ENCODE measurements at places on chromosomes 4 and X.

- DNase-seq: no peak
These were observed 19.5 kb upstream of the CXCR3 start for GRCh38 chrX:71637848-71638247.

DNA sequence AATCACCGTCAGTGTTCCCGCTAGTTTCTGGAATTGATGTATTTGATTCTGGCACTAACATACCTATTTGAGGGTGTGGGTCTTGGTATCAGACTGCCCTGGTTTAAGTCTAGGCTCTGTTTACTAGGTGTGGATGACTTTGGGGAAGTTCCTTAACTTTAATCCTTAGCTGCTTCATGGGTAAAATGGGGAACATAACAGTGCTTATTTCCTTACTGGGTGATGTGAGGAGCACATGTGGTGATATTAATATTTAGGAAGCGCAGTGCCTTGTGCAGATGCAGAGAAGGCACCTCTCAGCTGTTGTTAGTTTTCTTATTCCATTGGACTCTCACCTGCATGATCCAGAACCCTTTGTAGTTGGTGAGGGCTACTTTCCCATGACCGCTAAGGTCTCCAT lies 17.1 kb downstream of the RNF4 start:
- no peak for DNase-seq

DNA sequence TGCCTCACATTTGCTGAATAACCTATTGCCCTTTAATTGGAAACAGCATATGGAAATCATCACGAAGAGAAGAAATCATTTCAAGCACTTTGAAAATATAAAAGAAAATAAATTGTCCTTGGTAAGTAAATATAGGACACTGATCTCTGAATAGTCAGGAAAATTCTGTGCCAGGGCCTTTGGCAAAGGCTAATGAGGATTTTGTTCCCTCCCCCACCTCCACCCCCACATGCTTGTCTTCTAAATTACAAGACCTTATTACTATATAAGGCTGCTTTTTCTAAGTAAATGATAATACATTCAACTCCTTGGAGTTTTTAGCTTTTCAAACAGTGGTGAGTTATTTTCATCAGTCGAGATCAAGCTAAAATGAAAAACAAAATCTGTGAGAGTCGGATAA lies 15.8 kb downstream of the SYNPO2 start:
- no peak for DNase-seq

DNA sequence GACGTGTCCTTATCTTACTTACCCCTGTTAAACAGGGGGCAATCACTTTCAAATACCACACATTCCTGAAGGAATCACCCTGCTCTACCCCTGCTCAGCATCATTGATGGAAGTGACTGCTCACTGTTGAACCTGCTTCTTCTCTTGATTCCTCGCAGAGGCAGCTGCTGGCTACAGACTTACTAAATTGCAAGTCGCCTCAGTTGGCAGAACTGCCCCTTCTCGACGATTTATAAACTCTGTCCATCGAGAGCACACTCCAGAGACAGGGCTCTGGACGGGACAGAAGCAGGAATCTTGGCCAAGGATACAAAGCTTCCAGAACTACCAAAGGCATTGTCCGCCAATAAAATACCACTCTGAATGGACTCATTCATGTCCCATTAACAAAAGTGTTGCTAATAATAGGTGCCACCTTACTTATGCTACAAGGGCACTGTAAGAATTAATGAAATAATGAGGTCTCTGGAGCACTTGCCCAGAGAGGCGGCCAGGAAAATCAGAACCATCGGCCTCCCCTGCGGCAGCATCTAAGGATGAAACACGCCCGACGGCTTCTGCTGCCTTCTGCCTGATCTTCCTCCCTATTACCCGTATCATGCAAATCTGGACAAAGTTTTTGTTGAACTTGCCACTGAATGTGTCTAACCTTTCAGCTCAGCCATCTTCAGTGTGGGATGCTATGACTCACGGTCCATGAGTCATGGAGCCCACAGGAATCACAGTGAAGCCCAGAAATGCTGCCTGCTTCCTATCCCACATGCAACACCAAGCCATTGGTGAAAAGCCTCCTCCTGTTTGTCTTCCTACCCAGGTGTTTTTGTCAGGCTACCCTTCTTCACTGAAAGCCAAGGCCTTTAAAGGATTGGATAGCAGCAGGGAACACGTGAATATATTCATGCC lies 164.9 kb downstream of the MAML3 start:
- no peak for DNase-seq

DNA sequence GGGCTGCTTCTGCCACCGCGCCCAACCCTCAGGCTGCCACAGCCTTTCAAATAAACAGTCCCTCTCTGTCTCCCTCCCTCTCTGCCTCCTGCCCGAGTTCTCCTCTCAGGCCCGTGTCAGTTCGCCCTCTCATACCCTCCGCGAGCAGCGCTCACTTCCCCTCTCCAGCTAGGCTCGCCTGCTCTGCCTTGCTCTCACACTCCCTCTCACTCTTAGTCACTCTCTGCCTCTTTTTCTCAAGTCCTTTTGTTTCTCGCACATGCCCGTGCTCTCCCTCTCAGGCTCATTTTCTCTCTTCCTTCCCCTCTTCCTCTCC lies 3.2 kb downstream of the EFNB1 start:
- no peak for DNase-seq

- DNase-seq: no peak
These were observed 226.2 kb downstream of the HS6ST2 start for GRCh38 chrX:132732236-132732635.

DNA sequence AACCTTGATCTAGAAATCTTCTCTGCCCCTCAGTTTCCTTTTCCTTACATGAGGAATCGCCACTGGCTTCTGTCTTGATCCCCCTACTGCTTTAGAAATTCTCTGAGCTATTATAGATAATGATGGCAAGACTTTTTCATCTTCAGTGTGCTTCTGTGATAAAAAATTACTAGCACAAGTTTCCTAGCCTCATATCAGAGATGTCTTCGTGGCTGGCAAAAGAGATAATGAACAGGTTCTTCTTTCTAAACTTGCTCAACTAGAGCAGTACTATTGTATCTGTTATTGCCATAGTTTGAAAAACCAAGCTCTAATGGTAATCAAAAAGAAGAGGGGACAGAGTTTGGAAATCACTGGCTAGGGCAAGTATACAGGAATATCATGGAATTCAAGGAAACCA lies 4.1 kb upstream of the PDGFC start:
- no peak for DNase-seq

GRCh38 chr4:2879026-2879425 lies 35.4 kb downstream of the ADD1 start:
- DNase-seq: no peak

DNA sequence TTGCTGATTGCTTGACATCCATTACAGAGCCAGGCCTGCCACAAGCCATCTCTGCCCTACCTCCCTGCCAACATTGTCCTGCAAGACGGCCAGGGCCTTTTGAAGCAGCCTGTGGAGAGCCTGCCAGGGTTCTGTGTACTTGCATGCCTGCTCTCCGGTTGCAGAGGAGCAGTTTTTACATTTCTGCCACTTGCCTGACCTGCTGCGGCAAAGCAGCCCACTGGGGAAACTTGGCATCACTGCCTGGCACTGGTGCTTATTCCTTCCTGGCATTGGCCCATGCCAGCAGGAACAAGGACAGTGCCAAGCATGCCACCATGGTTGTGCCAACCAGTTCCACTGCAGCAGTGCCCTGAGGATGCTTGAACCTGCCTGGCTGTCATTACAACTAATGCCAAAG lies 167.1 kb downstream of the NHS start:
- no peak for DNase-seq

DNA sequence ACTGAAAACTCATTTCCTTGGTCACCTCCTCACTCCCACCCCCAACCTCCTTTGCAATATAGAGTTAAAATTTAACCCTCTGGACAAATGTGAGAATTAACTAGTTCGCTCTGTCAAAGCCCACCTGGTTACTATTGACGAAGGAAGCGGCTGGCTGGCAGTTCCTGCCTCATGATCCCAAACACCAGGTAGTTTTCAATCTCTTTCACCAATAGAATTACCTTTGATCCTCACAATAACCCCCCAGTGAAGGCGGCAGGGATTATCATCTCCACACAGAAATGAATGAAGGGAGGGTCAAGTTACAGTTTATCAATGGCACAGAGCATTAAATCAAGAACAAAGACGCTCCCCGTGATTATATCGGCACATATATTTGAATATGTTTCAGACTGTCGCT lies 65.7 kb upstream of the TTC29 start:
- DNase-seq: no peak

DNA sequence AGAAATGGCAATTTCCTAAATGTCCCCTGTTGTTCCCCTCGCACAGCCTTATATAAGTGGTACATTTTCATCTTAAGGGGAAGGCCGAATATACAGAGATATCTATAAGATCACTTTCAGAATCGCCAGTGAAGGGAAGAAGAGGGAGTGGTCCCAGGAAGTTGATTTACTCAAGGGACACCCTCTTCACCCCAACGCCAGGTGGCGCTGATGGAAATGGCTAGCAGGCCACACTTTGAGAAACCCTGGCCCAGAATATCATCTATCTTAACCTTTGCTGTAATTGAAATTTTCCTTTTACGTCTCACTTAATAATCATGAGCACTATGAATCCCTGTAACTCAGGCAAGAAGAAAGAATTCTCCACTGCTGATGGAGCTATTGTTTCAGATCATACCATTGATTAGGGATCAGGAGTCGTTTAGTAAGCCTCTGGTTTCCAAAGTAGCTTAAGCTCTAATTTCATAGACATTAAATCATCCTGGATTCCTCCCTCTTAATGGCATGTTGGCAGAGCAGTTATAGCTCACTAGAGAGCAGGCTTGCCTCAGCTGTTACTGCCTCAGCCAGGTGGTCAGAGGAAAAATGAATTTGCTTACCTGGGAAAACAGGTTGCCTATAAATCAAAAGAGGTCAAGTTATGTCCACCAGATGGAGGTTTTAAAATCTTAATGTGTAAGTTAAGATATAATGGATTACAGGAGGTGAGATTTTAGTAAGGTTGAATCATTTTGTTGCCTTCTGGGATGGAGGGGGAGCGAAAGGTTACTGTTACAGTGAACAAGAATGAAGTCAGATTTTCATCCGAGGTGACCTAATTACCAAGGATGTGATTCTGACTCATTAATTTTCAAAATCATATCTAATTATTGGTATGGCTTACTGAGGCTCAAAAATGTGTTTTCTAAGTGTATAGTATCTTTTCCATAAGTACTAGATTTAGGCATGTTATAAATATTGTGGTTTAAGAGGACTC lies 941.2 kb upstream of the TENM3 start:
- DNase-seq: no peak

DNA sequence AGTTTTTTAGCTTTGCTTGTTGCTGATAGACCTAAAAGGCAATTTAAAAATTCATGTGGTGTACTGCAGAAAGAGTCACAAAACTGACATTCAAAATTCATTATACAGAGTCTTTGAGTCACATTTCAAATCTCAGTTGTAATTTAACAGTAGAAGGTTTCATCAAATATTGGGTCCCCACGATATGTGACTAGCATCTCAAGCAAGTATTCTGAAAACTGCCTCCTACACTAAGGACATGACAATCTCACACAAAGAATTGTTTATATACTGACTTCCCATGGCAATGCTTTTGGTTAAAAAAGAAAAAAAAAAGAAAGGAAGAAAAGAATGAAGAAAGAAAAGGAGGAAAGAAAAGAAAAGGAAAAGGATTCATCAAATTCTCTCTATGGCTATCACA lies 62.1 kb upstream of the CTSO start:
- no peak for DNase-seq

DNA sequence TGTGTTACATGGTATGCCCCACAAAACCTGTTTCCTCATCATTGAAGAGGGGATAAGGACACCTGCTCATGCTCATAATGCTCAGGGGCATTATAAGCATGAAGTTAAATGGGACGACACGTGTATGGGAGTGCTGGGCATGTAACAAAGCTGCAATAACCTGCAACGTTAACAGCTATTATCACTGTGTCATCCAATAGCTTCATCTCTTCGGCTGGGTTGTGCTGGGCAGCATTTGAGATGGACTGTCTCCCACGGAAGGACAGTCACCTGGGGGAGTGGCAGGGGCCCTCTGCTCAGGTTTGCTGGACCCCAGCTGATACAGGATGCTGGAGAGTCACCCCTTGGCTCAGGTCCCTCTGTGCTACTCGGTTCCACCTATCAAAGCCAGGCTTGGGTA lies 94.5 kb downstream of the NSUN7 start:
- no peak for DNase-seq

DNA sequence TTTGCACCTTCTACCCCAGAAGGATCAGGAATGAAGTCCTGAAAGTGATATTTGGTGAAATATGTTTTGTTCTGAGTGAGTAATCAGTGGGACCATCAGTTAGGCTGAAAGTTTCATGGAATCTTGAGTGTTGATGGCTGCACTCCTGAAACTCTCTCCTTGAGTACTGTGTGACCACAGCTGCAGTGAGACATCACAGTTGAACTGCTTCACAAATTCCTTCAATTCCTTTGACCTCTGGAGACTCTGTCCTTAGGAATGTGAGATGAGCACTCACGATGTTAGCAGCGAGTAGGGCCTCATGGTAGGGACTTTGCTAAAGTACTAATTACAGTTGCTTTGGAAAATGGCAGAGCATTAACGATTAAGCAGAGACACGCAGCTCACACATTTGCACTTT lies 142.9 kb upstream of the SLC4A4 start:
- no peak for DNase-seq

GRCh38 chr4:53576676-53577372 lies 14.5 kb downstream of the LNX1 start:
- no peak for DNase-seq

DNA sequence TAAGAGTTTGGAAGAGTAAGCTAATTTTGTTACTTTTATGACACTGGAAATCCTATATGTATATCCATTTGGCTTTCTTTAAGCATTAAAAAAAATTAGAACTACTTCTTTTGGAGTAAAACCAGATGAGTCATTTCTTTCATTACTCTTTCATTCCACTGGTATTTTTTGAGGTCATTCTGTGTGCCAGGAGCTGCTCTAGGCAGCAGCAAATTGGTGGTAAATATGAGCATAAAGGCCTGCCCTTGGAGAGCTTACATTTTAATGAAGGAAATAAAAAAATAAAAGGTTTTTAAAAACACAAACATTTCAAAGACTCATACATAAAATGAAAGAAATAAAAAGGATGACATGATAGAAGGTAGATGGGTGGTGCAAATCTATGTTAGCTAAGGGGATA lies 37.4 kb downstream of the MID1 start:
- no peak for DNase-seq

DNA sequence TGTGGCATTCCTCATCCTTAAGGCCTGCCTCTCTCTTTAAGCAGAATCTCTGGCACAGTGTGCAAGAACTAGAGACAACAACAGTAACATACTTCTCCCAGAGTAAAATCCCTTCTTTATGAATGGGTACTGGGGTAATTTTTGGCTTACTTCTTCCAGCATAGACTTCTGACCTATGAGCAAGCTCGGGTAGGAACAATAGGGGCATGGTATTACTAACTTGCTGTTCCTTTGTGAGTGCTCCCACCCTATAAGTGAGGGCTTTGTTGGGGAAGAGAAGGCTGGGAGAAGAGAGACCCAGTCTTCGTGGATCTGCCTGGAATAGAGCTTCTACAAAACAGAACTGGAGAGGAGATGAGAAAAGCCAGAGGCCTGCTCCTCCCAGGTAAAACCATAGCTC lies 30.2 kb downstream of the CLDN2 start:
- no peak for DNase-seq

DNA sequence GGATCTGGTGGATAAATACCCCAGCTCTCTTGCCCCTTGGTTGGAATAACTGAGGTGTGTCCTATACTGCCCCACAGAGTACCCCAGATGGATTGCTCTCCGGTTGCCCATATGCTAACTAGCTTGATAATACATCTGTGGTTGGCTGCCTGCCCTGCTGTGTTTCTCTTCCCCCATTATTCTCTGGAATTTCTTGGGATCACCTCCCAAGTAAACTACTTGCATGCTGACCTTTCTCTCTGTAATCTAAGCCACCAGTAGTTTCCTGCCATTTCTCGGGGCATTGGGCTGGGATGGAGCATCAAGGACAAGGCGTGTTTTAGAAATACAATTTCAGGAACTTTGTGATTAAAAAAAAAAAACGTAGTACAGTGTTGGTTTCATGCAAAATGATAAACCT lies 25.2 kb downstream of the PPP1R2C start:
- no peak for DNase-seq

All from activated T-helper 1 cell treated with Interleukin-2 at 50 U/mL for 16 hours (primary cell).